ENCODE measurements at places on chromosomes 1 and 21.

DNA sequence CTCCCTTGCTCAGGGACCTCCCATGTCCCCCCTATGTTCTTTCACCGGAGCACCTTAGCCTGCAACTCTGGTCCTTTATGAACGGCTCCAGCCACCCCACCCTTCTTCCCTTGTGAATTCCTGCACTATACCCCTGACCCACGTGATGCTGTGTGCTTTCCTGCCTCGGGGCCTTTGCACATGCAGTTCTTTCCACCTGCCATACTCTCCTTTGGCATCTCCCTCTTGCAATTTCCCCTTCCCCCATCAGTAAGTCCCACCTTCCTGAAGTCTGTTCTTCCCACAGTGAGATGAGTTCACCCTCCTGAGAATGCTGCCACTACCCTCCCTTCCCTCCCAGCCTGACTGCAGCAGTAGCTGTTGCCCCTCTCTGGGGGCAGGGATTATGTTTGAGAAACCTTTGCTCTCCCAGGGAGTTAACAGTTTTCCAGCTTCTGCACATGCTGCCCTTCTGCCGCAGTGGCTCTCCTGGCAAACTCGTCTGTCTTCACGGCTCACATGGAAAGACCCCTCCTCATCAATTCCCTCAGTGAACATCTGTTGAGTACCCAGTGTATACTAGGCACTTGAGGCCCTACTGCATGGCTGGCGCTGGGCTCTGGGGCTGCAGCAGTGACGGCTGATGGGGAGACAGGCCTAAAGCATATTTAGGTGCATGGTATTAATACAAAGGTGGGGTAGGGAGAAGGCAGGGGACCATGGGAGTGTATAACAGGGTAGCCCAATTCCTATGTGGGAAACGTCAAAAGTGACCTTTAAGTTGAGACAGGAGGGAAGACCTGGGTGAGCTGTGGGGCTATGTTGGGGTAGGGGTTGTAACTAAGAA is 9.7 kb downstream of the ZNF362 start:
- DNase-seq: no peak

DNA sequence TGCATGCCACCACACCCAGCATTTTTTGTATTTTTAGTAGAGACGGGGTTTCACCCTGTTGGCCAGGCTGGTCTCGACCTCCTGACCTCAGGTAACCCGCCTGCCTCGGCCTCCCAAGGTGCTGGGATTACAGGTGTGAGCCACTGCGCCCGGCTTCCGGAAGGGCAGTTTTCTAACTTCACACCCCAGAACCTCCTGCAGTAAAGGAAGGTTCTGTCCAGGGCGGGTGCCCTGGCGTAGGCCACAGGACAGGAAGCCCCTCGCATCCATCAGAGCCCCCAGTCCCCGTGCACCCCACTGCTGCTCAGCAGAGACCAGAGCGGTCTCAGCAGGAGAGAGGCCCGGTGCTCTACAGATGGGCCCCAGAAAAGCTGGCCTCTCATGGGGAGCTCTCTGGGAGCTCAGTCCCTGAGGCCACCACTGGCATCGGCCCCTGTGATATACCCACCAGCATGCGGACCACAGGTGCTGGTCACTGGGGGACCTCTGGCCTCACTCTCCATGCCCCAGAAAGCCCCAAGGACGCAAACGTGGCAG is 4.1 kb upstream of the DNMT3L start:
- no peak for DNase-seq

GRCh38 chr1:15042866-15043265 is 110.7 kb upstream of the TMEM51 start:
- DNase-seq: no peak

GRCh38 chr1:242016479-242016878 is 17.6 kb upstream of the MAP1LC3C start:
- no peak for DNase-seq

DNA sequence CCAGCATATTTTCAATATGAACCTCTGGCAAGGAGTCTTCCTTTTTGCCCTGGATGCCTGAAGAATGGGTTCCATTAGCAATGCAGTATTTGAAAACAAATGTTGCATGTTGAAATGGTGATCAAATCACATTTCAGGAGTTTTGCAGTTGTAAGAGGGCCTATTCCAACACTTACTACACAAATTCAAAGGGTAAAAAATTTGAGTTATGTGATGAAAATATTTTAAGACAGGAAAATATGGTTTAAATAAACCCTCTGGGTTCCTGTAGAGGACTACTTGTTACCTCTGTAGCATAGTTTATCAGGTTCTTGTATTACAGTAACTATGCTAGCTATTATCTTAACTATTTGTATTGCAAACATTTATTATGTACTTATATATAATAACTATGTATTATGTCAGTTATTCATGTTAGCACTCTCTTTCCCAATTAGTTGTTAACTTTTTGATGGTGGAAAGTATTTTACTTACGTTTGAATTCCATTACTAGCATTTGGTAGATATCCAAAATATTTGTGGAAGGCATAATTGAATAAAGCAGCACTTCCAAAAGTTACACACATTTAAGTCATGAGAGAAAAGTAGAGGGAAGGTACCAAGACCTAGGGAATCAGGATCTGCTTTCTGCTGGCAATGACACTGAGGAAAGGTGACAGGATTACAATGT is 312.9 kb downstream of the GRIK1 start:
- DNase-seq: no peak

DNA sequence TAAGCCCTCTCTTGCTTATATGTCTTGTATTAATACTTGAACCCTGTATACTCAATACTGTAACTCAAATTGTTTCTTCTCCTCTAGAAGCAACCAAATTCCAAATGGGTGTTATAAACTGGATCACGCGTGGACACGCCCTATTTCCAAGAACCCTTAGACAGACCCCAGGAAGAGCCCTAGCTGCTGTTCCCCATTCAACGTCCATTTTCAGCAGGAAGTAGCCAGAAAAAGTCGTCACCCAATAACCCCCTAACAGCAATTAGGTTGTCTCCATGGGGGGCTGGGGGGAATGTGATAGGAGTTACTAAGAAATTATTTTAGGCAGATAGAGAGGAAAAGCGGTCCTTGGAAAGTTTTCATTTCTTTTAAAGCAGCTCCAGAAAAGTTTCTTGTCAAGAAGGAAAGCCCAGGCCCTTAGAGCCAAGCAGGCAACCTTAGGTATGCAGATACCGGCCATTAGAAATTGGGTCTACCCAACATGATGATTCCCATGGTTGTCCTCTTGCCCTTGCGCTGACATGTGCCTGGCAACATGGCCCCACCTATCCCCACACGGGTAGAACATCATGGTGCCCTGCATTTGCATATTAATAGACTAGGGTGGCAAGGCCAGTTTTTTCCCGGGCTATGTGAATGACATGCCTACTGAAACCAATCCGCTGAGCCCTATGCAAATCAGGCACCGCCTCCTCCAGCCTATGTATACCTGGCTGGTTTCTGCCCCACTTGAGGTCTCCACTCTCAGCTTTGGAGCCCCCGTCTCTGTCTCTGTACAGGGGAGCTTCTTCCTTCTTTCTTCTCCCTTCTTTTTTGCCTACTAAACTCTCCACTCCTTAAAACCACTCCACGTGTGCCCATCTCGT is 4.0 kb upstream of the CD46 start:
- DNase-seq: no peak

DNA sequence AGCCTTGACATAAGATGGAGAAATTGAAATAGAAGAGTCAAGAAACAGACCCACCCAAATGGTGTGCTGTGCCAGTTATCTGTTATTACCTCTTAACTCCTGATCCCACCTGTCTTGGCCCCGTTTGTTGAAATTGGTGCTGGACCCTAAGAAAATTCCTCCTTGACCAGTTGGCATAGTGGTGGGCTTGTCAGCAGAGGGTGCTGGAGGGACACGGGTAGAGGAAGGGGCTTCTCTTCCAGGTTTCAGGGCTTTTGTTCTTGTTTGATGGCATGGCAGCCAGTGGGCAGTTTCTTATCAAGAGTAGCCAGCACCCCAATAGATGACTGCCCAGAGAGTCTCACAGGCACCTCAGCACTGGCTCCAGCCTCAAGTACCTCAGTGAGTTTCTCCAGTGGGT is 51.6 kb downstream of the PCBP3 start:
- no peak for DNase-seq

DNA sequence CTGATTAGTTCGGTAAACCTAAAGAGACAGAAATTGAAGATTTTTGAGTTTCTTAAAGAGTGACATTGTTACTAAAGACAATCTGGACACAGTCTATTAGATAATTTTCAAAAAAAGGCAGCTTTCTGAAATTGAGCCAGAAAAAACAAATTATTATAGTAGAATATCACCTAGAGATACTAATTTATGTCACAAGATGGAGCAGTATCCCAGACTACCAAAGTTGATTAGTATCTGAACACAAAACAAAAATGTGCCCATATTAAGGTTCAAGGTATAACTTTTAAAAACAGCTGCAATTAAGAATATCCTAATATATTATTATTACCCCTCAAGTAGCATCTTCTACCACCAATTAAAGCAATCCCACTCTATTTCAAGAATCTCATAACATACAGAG is 40.5 kb upstream of the SYT2 start:
- DNase-seq: no peak

GRCh38 chr21:43957128-43957571 is 55.0 kb upstream of the TRAPPC10 start:
- DNase-seq: no peak

DNA sequence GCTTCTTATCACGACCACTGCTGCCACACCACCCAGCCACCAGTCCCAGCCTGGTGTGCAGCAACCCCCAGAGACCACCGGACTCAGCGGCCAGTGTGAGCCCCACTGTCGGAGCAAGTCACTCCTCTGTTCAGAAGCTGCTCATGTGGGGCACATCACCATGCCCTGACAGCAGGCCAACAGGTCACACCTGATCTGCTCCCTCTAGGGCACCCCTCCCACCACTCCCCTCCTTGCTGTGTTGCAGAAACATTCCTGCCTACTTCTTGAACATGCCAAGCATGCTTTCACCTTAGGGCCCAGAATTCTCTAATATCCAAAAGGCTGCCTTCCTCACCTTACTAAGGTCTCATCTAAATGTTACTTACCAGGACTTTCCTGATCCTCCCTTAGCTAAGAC is 146.5 kb downstream of the SLC45A1 start:
- DNase-seq: no peak

GRCh38 chr1:2240270-2241156 is 12.4 kb downstream of the SKI start:
- no peak for DNase-seq

DNA sequence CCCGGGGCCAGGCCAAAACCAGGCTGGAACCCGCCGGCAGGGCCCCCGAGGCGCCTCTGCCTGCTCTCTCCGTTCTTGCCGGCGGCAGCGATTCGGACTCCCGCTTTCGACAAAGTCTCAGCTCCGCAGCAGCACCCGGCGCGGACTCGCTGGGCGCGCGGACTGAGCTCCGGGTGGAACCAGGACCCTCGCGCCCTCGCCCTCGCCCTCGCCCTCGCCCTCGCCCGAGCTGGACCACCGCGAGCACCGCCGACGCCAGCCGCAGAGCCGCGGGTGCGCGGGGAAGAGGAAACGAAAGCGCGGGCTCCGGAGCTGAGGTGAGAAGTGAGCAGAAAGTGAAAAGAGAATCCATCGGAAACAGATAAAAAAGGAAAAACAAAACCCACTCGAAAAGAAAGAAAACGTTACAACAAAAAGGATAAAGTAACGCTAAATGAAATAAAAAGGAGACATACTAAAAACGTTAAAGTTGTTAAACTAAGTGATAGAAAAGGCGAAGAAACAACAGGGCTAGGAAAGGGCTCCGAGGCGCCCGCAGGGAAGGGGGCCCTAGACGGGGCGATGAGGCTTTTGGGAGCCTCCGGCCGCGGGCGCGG is 64.9 kb downstream of the MEF2D start:
- no peak for DNase-seq

DNA sequence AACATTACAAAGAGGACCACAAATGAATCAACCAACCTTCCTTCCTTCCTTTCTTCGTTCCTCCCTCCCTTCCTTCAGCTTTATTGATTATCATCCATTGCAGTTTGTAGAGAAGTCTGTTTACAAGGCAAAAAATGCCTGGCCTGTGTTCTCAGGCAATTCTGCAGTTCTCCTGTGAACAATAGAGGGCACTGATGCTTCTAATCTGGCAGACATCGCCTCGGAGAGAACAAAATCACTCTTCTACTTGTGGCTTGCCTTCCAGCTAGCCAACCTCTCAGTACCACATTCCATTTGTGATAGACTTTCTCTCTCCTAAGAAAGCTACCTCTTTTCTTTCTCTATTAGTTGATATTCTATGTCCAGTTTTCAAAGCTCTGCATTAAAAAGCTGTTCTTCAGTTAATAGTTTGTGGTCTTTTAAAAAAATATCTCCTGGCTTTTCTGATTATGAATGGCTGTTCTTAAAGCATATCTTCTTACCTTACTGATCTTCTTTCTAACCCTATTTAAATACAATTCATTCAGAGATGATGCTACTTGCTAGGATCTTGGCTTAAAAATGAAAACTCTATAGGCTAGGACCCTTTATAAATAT is 26.9 kb upstream of the ESRRG start:
- peak; percentile 2 for DNase-seq

- no peak for DNase-seq
These were observed 93.5 kb upstream of the ACTL8 start for GRCh38 chr1:17661546-17662157.

GRCh38 chr21:44708213-44708865 is 3.0 kb downstream of the TSPEAR start:
- no peak for DNase-seq

DNA sequence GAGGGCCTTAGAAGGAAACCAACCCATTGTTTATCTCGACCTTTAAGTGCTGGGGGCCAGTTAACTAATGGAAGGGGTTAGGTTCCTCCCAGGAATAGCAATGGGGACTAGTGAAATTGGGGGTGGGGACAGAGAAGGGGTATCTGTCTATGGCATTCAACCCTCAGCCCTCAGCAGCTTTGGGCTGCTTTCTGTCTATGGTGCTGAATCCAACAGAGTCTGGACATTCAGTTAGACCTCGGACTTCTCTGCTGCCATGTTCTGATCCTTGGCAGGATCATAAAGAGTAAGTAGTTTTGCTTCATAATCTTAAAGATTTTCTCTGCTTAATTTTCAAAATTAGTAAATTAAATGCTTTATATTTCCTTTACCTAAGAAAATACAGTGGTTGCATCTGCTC is 2.6 kb upstream of the EPHA10 start:
- no peak for DNase-seq

GRCh38 chr1:67818725-67819301 is 14.5 kb downstream of the GNG12 start:
- DNase-seq: no peak

DNA sequence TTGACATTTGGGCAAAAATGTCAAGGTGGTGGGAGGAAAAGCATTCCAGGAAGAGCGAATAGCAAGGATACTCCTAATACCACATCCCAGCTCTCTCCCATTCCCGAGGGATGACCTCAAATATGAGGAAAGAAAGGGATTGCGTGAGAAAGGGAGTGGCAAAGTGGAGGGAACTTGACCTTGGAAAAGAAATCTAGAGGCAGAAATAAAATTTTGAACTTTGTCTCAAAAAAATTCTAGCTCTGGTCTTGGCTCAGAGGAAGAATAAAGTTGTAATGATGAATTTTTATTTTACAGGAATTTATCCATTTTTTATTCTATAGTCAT is 127.8 kb downstream of the TBX19 start:
- DNase-seq: no peak

- no peak for DNase-seq
These were observed 25.6 kb downstream of the CRCT1 start for GRCh38 chr1:152539901-152540300.

Measured in NCI-H187 treated with DMSO at 0.1 percent for 48 hours (cell line).